H4 (cell line): ENCODE measurements at places on chromosomes 5 and 9. TPM values are rescaled to one million over a fixed set of nuclear protein-coding genes. Genes with fewer than 3 reads are reported as not detected.

- DNase-seq: no peak
Observed at GRCh38 chr9:90943341-90943740, 141.7 kb downstream of the SYK start.

DNA sequence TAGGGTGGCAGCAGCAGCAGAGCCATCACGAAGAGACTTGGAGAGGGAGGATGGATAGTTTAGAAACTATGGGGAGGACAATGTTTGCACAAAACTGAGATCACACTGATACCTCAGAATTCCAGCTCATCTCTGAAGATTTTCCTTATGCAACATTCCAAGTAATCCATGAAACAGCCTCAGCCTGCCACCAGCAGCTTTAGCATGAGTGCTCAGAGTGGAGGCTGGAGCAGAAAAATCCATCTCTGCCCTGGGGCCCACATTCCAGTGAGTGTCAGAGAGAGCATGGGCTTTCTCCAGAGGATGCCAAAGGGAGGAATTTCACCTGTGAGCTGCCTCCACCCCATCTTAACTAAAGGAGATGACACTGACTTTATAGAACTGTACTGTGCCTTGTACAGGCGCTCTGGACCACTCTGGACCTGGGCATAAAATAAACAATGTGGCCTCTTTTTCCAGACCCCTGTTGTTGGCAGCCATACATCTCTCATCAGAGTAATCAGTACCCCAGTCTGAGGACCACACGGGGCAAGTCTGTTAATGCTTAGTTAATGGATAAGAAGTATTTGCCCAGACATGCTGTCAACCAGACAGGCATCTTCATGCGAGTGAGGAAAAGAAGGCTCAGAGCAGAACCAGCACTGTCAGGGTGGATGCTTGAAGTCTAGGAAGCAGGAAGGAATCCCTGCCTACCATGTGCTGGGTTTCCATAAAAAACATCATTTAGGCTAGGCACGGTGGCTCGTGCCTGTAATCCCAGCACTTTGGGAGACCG, 440.9 kb downstream of the ENC1 start:
- DNase-seq: no peak

- DNase-seq: no peak
Observed at GRCh38 chr9:127549751-127550150, 62.3 kb upstream of the STXBP1 start.

DNA sequence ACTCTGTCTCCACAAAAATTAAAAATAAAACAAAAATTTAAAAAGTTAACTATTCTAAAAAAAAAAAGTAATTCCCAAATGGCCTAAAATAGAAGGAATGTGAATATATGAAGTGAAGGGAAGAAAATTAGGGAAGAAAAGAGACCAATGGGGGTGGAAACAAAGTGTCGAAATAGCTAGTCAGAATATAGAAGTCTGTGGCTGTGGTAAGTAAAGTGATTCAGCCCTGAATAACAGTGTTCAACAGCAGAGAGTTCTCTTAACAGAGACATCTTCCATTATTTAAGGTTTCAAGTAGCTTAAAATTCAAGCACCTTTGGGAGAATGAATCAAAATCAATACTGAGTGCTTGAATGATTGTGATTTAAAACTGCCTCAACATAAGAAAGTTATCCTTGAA, 51.7 kb downstream of the LPAR1 start:
- DNase-seq: no peak

- no peak for DNase-seq
Observed at GRCh38 chr5:127602481-127602880, 46.4 kb upstream of the CTXN3 start.

GRCh38 chr5:101717721-101718120, 578.4 kb downstream of the SLCO4C1 start:
- no peak for DNase-seq

DNA sequence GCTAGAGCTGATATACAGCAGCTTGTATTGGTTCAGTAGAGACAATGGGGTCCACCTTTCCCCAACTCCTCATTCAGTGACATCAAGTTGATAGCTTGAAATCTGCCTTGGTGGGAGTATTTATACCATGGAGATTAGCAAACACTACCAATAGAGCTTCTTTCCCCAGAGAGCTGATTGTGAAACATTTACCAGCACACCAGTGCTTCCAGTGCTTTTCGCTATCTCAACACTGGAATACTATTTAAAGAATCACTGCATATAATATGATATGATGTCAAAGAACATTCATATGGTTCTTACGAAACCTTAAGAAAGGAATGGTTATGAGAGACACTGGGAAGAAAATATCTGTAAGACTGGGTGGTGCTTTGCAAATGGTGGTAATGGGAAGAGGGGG, 21.8 kb upstream of the RNF145 start:
- DNase-seq: no peak

DNA sequence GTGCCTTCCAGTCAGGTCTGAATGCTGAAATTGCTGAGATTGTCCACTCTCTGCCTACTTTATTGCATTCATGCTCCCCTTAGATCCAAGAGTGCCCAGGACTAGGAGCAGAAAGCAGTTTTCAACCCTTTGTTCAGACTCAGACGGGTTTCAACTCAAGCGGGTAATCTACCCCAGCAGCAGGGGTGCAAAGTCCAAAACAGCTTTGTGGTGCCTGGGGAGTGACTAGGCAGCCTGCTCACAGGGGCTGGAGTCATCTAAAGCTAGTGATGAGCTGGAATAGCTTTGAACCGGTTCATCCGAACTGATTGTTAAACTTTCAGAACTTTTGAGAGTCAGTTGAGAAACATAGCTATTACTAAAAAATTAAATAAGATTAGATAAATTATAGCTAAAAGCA, 71.0 kb upstream of the IQGAP2 start:
- DNase-seq: no peak

- DNase-seq: no peak
Observed at GRCh38 chr9:115790520-115790919, 363.1 kb upstream of the PAPPA start.

GRCh38 chr9:136338511-136338910, 11.2 kb downstream of the GPSM1 start:
- DNase-seq: no peak

DNA sequence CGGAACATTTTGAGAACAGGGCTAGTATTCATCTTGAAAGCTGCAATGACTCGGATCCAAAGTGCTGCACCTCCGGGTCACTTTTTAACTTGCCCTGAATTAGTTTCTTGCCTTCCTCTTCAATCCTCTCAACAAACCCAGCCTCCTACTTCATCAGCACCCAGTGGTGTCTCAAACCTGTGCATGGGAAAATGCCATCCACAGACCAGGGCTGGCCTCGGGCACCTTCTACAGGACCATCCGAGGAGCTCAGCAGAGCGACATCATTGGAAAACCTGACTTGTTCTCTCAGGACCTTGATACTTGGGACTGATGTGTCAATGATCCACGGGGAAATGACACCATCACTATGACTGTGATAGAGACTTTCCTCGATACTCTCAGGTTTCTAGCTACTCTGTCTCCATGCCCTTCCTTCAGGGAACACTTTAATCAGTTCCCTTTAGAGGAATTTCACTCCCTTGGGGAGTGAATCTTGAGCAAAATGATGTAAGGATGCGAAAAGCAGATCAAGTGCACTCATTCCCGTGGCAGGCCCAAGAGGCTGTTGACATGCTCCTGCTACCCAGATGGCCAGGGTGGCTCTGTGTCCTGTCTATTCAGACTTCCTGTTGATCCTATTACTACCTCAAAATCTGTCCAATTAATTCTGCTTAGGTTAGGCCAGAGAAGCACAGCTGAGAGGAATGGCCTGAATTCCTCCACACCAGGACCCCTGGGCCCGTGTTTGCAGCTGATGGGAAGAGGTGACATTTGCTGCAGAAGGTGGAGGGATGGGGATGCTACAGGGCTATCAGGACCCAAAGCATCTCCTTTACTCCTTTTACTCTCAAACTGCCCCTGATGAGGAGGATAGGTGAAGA, 96.5 kb upstream of the SLC25A48 start:
- no peak for DNase-seq

DNA sequence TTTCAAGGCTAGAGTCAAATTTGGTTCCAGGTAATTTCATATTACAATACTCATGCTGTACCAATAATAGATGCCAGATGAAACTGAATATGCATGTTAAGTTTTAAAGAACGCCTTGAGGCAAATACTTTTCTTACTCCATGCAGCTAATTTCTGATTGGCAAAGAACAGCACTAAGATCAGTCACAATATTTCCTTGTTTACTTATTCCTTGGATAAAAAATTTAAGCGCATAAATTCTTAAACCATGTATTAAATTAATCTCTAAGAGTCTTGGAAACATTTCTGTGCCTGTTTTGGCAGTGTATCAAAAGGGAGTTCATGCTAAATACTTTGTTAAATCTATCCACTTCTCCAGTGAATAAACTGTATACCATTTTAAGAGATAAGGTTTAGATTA, 173.5 kb downstream of the SLC12A2 start:
- DNase-seq: no peak

- DNase-seq: no peak
Observed at GRCh38 chr9:962023-962422, 14.4 kb upstream of the DMRT3 start.

GRCh38 chr5:6178846-6179532, 199.4 kb downstream of the MED10 start:
- no peak for DNase-seq

Gene ZNG1C
- total RNA-seq: 25.6 and 32.4 TPM in 2 replicates

Gene NIPAL4
- total RNA-seq: not detected in 2 replicates

Gene TAF11L6
- total RNA-seq: not detected in 2 replicates
